Activated B cell treated with CpG ODN at 0.5 μM for 24 hours (primary cell): ENCODE measurements at places on chromosomes 1 and 21. TPM values are rescaled to one million over a fixed set of nuclear protein-coding genes. Genes with fewer than 3 reads are reported as not detected.

DNA sequence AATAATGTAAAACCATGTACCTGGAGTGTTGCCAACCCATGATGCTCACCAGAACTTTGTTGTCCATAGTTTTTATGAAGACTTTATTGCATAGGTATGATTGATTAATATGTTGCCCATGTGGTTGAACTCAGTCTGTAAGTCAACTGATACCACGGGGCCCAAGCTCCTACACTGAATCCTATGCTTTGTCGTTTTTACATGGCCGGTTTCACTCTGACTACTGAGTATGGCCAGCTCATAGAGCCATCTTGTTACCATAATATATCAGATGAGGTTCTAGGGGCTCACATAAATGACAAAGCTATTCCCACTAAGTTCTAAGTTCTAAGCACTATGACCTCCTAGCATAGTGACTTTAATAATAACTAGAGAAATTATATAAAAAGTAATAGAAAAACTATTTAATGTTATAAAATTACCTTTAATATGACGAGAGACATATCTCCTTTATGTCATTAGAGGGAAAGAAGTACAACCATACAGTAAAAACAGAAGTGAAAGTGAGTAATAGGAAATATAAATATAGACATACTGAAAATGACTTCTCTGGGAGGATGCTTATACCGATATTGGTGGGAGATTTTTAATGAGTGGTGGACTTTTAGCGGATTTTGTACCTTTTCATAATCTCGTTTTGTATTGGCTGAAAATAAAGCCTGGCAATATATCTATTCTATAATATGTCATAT is 983.4 kb upstream of the PRMT6 start:
- no peak overlapping the region for H3K27ac ChIP-seq
- no peak overlapping the region for H3K4me3 ChIP-seq
- no peak for DNase-seq
- H3K4me1 ChIP-seq: peaks cover 9% of the 10 kb centered on the region

GRCh38 chr1:7389906-7390603 is 381.0 kb upstream of the VAMP3 start:
- no peak for DNase-seq
- no peak overlapping the region for H3K4me3 ChIP-seq
- H3K36me3 ChIP-seq: no peaks in the 10 kb centered on the region
- no peaks in the 10 kb centered on the region for H3K4me1 ChIP-seq

Gene RPL22
- 614 and 621 TPM in 2 replicates for total RNA-seq

GRCh38 chr1:154624746-154625643 is 17.0 kb upstream of the ADAR start:
- no peak overlapping the region for H3K4me3 ChIP-seq
- peaks cover 20% of the 10 kb centered on the region for H3K36me3 ChIP-seq
- no peak overlapping the region for H3K27ac ChIP-seq
- no peak for DNase-seq

GRCh38 chr1:17636612-17637011 is 97.1 kb downstream of the ARHGEF10L start:
- peak overlapping the region; percentile 59 for H3K27ac ChIP-seq
- DNase-seq: no peak
- H3K4me3 ChIP-seq: no peak overlapping the region

Gene SAMD11
- total RNA-seq: not detected in 2 replicates

Gene AMY1A
- not detected in 2 replicates for total RNA-seq

GRCh38 chr1:155136748-155137147 is 1.1 kb downstream of the SLC50A1 start:
- H3K4me3 ChIP-seq: peak overlapping the region; percentile 96
- peaks cover 47% of the 10 kb centered on the region for H3K4me1 ChIP-seq
- peaks cover 38% of the 10 kb centered on the region for H3K36me3 ChIP-seq
- peak overlapping the region; percentile 99 for H3K27ac ChIP-seq

DNA sequence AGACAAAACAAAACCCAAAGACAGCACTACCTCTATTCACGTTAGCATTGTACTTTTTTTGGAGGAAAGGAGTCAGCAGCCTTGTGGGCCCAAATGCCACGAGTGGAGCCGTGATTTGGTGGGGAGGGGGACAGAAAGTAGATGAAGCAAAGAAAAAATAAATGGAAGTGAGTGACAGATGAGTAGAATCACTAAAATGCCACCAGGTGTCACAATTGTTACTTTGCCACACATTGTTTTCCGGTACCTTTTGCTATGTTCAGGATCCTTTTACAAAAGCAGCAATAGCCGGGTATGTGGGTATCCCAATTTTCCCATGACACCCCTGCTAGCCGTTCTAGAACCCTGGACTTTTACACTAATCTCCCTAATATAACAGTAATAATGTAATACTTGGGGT is 85.0 kb upstream of the AK4 start:
- H3K4me3 ChIP-seq: no peak overlapping the region
- H3K4me1 ChIP-seq: peaks cover 54% of the 10 kb centered on the region
- H3K27me3 ChIP-seq: no peaks in the 10 kb centered on the region
- H3K27ac ChIP-seq: peak overlapping the region; percentile 68

Gene FAM76A
- 14.9 and 19.3 TPM in 2 replicates for total RNA-seq
